ENCODE measurements at places on chromosomes 13 and 19. TPM values are rescaled to one million over a fixed set of nuclear protein-coding genes. Genes with fewer than 3 reads are reported as not detected.

GRCh38 chr13:44074611-44075010 is 194.9 kb downstream of the LACC1 start:
- no peak for DNase-seq

- no peak for DNase-seq
Observed at GRCh38 chr19:17074634-17075034, 618 bp downstream of the HAUS8 start.

DNA sequence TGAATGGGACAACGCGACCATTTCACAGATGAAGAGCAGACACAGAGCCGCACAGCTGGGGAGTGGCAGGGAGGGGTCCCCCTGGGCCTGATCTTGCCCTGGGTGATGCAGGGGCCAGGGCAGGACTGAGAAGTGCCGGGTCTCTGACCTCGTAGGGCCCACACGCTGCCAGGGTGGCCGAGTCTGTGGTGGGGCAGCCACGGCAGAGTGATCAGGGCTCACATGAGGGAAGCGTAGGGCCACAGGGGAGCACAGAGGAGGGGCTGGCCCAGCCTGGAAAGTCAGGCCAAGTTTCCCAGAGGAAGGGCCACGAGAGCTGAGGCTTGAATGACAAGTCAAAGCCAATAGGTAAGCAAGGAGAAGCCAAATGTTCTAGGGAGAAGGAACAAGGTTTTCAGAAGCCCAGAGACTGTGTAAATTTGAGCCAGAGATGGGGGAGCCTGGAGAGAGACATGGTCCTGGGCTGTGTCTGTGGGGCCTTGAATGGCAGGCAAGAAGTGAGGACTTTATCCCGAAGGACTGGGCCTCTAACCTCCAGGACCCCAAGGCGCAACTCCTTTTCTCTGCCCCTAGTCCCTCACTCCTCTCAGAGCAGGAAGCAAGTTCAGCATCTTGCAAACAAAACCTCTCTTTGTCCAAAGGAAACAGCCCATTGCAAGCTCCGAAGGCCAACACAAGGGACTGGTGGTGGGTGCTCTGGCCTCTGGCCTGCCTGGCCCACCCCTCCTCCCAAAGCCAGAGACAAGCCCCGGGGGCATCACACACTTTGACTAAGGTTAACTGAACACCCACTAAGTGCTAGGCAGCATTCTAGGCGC is 31.7 kb upstream of the FXYD3 start:
- no peak for DNase-seq

GRCh38 chr13:77333594-77333993 is 6.7 kb upstream of the MYCBP2 start:
- no peak for DNase-seq

DNA sequence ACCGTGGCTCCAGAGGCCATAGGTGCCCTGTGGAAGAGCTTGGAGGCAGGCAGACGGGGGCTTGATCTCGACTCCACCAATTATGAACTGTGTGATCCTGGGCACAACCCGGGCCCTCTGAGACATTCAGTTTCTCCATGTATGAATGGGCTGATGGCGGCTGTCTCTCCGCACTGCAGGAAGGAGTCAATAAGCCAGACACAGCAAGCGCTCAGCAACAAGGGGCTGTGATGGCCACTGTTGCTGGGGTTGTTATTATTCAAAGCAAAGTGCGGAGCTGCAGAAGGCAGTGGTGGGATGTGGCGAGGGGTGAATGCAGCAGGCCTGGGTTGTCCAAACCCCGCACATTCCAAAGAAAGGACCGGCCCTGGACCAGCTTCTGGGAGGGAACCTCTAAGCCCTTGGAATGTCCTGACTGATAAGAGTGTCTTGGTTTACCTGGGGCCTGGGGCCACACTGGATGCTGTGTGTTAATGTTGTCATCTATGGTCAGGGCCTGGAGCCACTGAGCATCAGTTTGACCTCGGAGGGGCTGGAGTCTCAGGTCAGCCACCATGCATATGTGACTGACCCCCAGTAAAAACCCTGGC is 8.3 kb downstream of the TMEM143 start:
- DNase-seq: no peak

DNA sequence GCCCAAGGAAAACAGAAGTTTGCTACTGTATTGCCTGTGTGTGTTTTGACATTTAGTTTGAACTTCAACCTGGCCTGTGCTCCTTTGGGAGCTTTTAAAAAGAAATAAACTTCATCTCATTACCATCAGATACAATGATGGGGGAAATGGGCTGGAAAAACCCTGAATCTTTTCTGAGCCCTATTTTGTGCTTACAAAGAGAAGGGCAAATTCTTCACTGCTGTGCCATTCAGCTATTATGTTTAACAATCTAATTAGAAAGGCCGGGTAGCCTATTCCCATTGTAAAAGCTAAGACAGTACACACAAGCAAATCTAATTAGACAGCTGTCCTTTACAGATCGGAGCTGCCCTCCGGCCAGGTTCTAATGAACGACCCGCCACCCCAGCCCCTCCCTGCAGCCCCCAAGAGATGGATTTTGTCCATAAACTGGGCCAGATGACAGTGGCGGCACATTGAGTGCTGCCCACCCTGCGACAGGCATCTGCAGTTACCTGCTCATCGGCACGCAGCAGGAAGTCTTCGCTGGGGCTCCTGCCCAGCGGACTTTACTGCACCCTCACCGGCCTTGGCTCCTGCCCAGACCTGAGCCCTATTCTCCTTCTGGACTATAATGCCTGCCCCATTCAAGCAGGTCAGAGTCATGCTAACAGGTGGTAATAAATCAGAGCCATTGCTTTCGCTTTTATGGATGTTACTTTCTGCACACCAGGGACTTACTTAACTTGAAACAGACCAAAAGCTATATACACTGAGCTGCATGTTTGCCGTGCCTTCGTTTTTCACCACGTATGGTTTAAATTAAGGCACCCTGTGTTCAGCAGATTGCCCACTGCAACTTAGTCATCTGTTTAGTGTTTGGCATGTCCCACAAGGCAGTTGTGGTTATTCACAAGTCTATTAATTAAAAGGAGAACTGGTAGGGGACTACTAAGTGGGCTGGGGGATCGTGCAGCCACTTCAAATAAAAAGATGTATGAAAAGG is 549.6 kb downstream of the FGF9 start:
- DNase-seq: no peak

DNA sequence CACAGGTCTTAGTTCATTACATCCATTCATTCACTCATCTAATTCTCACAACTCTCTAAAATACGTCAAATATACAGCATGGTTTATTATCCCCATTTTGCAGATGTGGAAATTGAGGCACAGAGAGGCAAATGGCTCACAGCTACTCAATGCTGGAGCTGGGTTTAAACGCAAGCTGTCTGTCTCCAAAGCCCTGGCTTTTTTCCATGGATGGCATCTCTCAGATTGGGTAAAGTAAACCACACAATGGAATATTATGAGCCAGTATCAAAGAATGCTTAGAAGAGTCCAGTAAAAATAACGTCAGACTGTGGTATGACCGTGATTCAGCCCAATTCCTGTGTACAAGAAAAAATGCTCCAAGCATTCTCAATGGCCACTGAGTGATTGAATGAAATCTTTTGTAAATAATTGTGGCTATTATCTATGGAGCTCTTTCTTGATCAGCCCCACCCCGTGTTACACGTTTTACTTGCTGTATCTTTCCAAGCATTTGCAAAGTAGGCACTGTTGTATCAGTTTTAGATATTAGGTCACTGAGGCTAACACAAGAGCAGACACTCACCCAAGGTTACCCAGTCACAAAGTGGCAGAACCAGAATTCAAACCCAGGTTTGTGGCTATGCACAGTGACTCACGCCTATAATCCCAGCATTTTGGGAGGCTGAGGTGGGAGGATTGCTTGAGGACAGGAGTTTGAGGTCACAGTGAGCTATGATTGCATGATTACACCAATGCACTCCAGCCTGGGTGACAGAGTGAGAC is 5.5 kb upstream of the ACP7 start:
- no peak for DNase-seq

DNA sequence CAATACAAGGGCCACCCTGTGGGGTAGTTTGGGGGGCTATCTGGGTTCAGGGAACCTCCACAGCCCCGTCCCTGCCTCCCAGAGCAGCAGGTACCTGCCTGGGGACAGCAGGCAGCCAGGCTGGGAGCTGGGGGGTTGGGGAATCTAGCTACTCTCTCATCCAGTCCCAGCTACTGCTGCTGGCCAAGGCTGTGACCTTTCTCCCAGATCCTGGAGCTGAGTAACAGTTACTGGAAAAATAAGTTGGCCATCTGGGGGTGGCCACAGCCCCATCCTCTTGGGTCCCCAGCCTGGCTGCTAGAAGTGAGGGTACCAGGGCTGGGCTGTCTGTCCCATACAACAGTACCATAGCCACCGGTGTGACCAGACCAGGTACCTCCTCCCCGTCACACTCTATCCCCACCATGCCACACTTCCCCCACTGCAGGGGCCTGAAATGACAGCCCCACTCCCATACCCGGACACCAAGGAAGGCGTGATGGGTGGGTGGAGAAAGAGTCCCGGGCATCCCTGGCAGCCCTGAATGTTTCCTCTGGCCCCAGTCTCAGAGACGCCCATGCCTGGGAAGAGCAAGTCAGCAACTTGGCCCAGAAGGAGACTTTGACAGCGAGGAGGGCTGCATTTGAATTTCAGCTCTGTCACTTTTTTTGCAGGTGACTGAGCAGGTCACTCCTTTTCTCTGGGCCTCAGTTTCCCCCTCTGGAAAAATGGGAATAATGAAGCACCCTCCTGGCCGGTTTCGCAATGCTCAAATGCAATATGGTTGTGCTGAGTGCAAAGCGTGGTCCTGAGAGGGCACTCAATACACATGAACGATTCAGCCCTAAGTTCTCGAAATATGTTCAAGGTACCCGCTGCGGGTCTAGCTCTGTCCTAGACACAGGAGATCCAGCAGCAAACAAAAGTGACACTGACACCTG is 30.7 kb upstream of the NFIC start:
- DNase-seq: no peak

DNA sequence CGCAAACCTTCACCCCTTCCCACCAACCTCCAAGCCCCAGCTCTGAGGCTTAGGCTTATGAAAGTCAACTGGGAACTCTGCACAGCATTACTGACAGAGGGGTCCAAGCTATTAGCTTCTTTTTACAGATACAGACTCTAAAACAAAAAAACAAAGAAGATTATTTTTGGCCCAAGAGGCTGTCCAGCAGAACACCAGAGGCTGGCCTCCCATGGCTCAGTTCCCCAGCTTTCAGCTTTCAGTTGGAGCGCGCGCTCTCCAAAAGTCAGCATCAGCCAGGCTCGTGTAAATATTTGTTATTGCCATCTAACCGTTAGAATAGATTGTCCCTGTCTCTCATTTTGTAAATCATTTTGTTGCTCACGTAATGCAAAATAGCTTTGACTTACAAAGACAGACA is 58.4 kb downstream of the ZIC5 start:
- DNase-seq: no peak

GRCh38 chr13:74253161-74253560 is 119.0 kb upstream of the KLF12 start:
- no peak for DNase-seq

- DNase-seq: peak; percentile 78
Observed at GRCh38 chr13:45879666-45880065, 28.1 kb upstream of the SIAH3 start.

ATP8B3 gene
- total RNA-seq: 0.78 TPM

C19orf33 gene
- 2.0 TPM for total RNA-seq

Measured in cardiac septum (tissue), 1 donor.